ENCODE measurements at places on chromosomes 12 and 14.
A peak's percentile ranks its signal among the peaks of the same experiment; 100 is the strongest.

DNA sequence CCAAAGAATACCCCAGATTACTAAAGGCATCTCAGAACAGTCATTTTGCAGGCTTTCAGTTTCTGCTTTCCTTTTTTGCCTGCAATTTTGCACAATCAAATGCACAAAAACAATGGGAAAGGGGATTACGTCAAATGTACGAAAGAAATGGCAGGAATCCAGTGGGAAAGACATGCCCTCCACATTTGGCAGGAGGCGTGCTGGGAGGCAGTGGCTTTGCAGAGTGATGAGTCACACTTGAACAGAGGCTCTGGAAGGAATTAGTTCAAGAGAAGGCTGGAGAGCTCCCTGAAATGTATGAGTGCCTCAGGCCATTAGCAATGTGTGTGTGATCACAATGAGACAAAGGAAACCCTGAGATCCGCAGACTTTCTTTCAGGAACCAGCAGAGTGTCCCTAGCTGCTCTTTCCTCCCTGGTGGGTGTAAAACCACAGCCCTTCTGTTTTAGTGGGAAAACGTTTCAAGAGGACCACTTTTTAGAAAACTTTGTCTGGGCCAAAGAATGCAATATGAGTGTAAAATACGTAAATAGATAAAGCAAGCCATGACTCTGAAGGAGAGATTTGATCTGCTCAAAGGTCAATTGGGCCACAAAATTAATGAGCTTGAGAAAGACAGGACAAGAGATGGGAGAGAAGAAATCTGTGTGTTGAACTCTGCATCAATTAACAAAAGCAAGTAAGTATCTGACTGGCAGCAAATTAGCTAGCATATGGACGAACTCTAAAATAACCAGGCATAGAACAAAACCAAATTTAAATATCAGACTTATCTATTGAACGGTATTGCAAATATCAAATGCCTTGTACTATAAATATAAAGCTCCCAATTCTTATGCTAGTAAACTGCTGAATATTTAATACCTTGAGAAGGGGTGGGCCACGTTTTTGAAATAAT is 155.4 kb upstream of the PDE3A start:
- peak; percentile 98 for DNase-seq

GRCh38 chr12:4221258-4221620 is 52.3 kb upstream of the CCND2 start:
- no peak for DNase-seq

- DNase-seq: no peak
Measured at GRCh38 chr12:20140751-20141150, 227.6 kb upstream of the PDE3A start.

DNA sequence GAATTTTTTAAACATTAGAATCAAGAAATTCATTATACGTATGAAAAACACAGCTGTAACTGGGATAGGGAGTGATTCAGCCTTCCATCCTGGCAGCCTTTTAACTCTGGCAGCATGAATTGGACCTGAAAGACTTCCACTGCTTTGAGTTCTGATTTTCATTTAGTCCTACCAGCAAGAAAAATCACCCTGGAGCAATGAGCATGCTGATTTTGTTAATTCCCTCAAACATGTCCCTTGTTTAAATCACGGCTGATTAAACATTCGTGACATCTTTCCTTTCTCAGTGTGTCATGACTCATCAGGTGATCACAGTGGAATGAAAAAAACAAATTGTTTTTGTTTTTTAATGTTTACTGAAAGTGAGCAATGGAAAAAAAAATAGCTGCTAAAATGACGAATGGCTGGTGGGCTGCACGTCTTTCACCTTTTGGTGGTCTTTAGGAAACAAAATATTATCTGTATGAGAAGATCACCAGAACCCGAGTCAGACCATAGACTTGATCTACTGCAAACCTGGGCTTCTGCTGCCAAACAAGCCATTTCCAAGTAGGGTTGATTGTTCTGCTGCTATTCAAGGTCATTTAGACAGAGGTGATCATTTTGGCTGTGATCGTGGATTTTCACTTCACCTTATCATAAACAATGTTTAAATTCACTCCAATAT is 67.0 kb upstream of the CAND1 start:
- DNase-seq: no peak

DNA sequence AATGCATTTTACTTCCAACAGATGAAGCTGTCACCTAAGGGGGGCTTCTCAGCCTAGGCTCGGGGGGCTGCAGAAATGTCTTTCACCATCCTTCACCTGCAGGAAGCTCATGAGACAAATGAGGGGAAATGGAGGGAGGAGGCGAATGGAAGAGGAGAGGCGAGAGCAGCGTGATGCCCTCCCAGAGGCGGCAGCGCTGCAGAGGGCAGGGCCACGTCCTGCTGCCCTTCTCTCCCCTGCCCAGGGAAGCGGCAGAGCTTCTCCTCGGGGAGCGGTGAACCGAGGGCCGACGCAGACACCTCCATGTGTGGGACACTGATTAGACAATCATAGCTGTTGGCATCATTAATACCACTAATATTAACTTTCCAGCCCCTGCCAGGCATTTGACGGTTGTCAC is 78.3 kb downstream of the SERPINA3 start:
- DNase-seq: no peak

DNA sequence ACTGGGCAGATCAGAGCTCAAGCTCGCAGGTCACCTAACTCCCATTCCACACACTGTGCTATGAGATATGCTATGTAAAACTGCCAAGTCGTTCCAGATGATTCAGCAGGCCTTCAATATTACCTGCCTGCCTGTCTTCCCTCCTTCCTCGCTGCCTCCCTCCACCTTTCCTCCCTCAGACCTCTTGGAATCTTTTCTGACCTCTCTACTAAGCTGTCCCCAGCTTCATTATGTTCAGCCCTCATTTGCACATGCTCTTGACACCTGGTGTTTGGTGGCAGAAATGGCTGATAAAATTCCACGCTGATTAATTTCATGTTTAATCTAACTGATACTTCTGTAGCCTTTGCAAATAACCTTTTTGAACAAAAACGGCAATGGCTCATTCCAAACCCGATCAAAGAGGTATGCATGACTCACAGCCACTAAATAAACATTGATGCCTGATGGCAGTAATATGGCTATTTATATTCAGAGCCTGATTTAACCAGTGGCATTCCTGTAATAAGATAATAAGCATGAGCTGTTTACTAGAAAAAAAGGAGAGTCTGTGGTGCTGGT is 130.8 kb upstream of the EGLN3 start:
- peak; percentile 39 for DNase-seq

Data from A673 (cell line).